ENCODE measurements at places on chromosomes 16 and 17.

- DNase-seq = peak; percentile 59
These were observed 5.2 kb upstream of the GRIN2C start for GRCh38 chr17:74864866-74865395.

- no peak for DNase-seq
These were observed 46.0 kb downstream of the TNRC6A start for GRCh38 chr16:24775455-24775854.

DNA sequence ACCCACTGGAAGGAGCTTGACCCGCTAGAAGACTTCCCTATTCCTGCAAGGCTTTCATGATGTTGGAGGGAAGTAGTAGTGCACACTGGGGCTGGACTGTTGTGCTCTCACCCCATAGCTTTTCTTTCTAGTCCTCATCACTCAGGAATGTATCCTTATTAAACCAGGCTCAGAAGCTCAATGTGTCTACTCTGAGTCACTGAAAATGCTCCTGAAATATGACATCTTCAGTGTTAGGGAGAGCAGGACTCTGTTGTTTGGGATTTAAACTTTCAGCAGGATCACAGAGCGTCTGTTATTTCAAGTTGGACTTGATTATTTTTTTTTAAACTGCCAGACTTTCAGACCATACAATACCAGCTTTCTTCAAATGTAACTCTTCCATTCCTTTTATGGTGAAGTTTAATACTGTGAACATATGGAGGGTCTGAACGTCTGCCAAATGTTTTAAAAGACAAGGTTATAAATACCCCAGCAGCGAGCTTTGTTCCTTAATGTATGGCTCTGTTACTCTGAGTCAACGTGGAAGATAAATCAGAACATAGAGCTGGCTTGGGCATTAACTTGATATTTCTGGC is 257.5 kb downstream of the CDH11 start:
- no peak for DNase-seq

GRCh38 chr17:49835472-49835871 is 12.4 kb downstream of the TAC4 start:
- no peak for DNase-seq

DNA sequence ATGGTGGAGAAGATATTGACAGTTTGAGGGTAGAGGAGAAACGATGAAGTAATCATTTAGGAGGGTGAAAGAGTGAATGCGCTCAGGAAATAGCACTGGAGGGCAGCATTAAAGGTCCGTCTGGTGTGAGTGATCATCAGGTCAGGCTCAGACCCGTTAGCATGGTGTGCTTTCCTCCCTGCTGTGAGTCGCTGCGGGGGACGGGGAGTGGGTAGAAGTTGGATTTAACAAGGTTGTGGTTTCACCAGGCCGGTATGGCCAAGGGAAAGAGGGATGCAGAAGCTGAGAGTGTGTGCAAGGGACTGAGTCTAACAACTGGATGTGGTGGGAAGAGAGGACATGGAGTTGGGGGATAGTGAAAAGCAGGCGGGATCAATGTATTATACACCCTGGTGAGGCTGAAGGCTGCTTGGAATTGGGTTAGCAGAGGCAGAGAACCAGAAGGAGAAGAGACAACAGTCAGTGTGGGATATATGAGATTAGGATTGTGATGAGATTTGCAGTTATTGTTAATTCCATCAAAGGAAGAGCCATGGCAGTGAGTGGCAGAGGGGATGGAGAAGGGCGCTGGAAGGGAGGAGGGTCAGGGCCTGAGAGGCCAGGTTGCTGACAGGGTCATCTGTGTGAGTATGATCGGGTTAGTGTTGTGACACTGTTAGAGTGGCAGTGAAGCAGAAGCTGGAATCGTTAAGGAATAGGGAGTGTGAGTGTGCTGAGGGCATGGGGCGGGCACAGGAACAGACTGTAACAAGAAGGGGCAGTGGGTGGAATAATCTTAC is 59.0 kb upstream of the TBX2 start:
- DNase-seq = no peak

DNA sequence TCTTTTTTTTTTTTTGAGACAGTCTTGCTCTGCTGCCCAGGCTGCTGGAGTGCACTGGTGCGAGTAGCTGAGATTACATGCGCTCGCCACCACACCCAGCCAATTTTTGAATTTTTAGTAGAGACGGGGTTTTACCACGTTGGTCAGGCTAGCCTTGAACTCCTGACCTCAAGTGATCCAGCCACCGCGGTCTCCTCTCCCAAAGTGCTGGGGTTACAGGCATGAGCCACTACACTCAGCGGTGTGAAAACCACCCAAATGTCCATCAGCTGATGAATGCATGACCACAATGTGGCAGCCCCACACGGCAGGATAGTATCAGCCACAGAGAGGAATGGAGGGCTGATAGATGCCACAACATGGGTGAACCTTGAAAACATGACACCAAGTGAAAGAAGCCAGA is 2.1 kb downstream of the P2RX5 start:
- DNase-seq = no peak

DNA sequence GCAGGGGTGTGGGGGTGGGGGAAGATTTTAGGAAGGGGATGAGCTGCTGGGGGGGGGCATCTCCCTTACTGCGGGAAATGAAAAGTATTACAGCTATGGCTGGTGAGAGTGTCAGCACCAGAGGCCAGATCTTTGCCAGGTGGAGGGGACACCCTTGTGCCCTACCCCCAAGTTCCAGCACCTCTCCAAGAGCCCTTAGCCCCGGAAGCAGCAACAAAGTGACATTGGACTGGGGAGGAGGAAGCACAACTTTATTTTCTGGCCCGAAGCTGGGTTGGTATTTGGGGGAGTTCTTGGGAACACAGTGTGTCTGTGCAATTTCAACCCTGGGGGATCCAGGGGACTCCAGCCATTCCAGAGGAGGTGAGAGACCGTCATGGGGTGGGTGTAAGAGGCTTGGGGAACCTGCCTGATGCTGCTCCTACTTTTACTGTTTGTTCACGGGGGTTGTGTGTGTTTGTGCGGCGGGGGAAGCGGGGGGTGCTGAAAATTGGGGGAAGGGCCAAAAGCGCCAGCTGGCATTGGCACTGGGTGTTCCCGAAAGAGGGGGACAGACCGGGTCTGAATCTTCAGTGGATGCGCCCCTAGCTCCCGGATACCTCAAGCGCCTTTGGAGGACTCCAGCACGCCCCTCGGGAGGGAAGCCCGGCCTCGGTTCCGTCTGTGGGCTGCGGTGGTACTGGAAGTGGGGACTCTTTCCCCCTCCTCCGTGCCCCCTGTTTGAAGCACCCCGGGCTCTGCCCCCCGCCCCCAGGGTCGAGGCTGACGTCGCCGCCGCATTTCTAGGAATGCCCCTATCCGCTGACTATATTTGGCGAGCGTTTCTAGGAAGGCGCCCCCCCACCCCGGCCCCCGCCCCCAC is 230.3 kb downstream of the MRTFB start:
- no peak for DNase-seq

All from COR-L47 (cell line).